Nephron progenitor cell (in vitro differentiated cells): ENCODE measurements at places on chromosomes 1 and 21.

- DNase-seq: peak; percentile 48
Measured at GRCh38 chr1:998745-998994, 1.2 kb downstream of the HES4 start.

GRCh38 chr1:155650231-155650757 lies 38.3 kb downstream of the YY1AP1 start:
- no peak for DNase-seq

DNA sequence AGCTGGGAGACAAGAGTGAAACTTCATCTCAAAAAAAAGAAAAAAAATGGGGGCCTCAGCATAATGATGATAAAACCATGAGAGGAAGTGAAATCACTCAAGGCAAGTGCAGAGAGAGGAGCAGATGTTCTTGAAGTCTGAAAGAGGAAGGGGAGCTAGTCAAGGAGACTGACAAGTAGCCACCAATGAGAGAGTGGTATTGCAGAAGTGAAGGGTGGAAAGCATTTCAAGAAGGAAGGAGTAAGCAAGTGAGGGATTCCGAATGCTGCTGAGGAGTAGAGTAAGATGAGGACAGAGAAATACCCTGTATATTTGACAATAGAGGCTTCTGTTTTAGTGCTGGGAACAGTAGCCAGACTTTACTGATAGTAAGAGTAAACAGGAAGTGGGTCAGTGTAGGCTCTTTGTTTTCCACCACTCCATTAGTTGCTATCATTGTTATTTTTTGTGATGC lies 2.9 kb downstream of the TATDN3 start:
- DNase-seq: no peak

GRCh38 chr1:87132284-87132870 lies 196.3 kb upstream of the LMO4 start:
- DNase-seq: peak; percentile 25

- DNase-seq: peak; percentile 96
Measured at GRCh38 chr1:6246497-6247467, 2.8 kb downstream of the HES3 start.

DNA sequence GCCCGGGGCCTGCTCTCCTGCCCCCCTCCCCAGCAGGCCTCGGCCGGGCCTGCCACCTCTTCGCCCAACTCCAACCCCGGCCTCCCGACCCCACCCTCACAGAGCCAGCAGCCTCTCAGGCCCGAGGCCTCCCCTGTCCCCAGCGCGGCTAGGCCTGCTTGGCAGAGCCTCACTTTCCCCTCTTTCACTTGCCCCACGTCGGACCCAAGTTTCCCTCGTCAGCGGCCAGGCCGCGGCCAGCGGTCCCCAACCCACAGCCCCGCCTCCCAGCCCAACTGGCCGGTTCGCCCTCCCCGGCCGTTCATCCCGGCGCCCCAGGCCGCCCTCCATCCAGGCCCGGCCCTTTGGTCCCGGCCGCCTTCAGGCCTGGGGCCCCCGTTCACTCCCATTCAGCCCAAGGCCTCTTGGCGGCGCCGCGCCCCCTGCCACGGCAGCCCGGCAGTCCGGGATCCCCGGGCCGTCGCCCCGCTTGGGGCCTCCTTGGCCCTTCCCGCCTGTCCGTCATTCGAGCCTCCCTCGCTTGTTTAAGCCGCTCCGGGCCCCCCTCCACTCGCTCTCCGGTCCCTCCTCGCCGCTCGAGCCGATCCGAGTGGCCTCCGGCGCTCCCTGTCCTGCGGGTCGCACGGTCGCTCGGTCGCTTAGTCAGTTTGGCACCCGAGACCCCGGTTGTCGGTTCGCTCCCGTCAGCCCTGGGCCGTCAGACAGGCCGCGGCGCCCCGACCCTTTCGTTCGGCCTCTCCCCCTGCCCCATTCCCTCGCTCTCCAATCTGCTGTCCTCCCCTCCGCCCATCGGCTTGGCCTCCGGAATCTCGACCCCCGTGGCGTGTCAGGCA lies 1.4 kb downstream of the LRRC41 start:
- peak; percentile 70 for DNase-seq

DNA sequence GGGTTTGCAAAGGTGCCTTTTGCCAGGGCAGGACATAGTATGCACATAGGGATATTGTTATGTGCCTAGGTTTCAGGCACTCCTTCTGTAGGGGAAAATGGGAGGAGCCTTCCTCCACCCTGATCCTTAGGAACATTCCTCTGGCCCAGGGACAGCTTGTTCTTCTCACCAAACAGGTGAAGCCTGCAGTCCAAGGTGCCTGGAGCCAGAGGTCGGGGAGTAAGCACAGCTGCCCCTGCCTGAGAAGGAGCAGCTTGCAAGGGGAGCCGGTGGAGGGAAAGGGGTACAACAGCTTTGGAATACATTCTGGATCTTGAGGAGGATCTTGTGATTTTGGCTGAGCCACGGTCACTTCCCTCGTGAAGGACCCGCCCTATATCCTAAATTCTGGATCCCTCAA lies 82.4 kb upstream of the CD1D start:
- no peak for DNase-seq

DNA sequence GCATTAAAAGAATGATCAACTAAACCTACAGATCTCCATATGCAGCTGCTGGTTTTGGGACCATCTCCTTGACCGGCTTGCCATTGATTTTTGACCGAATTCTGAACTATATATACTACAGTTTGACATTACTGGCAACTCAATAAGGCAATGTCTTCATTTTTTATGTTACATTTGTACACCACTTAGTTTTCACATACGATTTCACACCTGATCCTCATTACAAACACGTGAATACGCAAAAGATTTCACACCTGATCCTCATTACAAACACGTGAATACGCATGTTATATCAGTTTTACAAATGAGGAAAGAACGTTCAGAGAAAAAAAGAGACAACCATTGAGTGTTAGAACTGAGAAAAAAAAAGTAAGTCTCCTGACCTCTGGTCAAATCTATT lies 1.1 kb downstream of the SASS6 start:
- DNase-seq: no peak

DNA sequence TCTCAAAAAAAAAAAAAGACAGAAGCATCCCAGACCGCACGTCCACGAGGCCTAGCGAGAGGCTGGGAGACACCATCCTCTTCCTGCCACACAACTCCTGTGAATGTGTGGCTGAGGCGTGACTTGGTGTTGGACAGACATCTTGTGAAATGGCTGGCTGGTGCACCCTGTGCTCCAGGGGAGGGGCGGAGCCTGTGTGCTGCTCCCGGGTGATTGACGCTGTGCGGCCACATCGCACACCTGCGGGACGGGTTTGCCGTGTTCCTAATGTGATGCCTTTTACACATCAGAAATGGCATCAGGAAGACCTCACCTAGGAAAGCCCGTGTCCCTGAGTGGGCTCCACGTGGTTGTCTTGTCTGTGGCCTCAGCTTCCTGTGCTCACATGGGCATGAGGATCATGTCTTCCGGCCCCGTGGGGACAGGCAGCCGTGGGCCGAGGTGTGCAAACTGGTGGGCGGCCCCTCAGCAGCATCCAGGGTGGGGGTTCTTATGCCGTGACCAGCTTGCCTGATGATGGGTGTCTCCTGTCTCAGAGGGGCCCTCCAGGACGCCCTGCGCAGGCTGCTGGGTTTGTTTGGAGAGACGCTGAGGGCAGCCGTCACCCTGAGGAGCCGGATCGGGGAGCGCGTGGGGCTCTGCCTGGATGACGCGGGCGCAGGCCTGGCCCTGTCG lies 64.4 kb downstream of the PCNT start:
- no peak for DNase-seq

GRCh38 chr1:63486629-63487028 lies 36.4 kb downstream of the ITGB3BP start:
- DNase-seq: no peak

- no peak for DNase-seq
Measured at GRCh38 chr1:152884966-152885624, 7.0 kb downstream of the SMCP start.

GRCh38 chr21:39367783-39368182 lies 18.9 kb upstream of the HMGN1 start:
- no peak for DNase-seq

DNA sequence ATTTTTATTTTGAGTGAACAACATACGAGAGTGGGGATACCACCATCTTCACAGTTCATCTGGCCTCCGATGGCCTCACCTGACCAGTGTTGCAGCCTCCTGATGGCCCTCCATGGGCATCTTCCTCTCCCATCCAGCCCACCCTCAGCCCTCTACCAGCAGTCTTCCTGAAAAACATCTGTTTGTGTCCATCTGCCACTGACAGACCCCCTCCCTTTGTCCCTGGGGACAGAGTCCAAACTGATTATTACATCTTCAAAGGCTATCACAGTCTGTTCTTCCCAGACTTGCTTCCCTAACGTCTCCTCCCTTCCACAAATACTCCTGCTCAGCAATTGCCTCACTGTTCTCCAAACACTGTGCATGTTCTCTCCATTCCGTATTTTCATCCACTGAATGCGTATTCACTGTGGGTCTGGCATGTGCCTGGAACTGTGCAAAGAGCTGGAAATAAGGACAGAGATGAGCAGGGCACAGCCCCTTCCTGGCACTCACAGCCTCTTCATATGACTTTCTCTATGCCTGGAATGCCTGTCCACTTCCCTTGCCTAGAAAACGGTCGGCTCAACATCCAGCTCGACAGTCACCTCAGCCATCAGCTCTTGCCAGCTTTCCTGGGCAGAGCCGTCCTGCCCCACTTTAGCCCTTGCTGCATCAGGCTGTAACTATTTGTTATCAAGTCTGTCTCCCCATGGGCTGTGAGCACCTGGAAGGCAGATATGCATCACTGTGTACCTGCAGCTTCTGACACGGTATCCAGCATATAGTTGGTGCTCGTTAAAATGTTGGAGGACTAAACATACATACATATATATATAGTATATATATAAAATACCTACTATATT lies 8.3 kb upstream of the ATF3 start:
- no peak for DNase-seq

DNA sequence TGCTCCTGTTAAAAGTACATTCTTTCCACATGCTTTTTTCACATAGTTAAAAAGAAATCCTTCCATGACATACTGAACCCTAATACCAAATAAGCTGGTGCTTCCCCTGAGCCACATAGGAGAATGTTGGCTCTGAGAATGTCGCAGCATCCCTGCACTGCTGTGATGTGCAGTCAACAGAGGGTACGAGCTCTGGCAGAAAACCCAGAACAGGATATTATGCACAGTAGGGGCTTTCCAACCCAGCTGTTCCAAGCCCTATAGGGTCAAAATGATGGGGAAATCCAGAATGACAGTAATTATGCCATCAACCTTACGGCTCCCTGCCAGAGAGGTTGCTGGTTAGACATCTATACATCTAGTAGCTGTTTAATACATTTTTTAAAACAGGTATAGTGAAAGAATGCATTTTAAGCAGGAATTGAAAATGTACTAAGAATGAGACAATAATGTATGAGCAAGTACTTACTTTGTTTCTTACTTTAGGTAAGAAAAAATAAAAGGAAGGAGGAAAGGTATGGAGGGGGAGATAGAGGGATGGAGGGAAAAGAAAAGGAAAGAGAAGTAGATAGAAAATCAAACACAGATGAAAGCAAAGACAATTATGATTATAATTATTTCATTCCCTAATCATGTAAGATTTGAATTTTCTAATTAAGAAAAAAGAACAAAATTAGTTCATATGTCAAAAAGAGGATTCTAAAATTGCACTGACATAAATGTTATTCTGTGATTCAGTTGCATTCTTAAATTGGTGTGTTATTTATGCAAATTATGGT lies 126.0 kb downstream of the NR5A2 start:
- no peak for DNase-seq

- no peak for DNase-seq
Measured at GRCh38 chr21:28431527-28432200, 561.0 kb downstream of the LTN1 start.

DNA sequence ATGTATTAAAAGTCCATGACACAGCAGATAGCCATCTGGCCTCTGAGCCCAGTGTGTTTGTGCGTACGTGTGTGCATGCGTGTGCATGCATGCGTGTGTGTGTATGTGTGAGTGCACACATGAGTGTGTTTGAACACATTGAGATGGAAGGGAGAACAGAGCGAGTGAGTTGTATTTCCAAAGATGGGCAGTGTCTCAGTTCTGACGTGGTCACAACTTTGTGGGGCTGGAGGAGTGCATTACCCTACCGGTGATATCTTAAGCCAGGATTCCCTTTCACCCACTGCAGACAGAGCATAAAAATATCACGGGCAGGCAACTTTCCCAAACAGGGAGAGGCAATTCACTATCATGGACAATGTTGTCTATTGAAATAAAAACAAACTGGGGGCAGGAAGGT lies 27.8 kb downstream of the IRF2BP2 start:
- no peak for DNase-seq

DNA sequence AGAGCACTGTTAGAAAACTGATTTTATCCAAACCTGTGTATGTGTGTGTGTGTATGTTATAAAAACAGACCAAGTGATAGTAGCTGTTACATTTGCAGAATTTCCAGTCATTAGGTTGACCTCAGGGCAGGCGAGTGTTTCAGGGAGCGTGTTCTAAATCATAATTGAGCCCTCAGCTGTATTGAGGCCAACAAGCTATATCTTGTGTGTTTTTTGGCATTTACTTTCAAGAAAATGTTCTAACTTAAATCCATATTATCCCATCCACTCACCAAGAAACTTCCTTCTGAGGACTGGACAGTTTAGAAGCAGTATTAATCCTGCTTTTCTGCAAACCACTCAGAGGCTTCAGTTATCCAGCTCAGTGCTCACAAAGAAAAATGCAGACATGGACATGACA lies 12.0 kb downstream of the DDAH1 start:
- no peak for DNase-seq

DNA sequence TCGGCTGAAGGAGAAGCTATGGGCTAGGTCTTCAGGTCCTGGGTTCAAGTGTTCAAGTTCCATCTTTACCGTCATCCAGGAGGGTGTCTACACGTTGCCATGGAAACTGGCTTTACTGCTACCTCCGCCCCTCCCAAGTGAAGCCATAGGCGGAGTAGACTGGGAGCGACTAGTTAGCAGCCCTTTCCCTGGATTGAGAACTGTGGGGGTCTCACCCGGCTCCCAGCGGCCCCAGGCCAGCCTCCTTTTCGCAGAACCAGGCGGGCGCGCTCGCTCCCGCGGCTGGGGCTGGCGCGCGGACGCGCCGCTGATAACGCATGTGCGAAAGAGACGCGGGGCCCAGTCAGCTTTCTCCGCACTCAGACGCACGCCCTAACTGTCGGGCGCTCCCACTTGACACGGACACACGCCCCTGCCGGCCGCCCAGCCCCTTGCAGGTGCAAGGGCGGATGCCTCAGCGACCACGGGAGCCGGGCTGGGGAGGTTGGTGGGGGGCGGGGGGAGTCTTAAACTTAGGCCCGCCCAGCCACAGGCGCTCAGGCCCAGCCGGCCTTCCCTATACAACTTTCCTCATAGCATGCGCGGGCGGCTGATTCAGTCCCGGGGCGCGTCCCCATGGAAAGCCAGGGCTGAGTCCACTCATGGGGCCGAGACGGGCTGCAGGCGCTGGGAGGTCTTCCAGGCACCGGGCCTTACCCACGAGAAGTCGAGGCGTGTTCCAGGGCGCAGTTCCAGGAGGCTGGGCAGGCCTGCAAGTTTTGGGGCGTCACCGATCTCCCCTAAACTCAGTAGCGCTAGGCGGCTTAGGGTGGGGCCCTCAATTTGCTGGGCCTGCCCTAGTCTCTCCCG lies 7.4 kb downstream of the EFNA4 start:
- peak; percentile 88 for DNase-seq

GRCh38 chr1:160046494-160047110 lies 14.8 kb upstream of the PIGM start:
- peak; percentile 40 for DNase-seq

- DNase-seq: no peak
Measured at GRCh38 chr1:232611834-232612233, 18.1 kb downstream of the SIPA1L2 start.
